NCI-H1436 treated with DMSO at 0.1 percent for 48 hours (cell line): ENCODE measurements at places on chromosomes 5 and 9.

DNA sequence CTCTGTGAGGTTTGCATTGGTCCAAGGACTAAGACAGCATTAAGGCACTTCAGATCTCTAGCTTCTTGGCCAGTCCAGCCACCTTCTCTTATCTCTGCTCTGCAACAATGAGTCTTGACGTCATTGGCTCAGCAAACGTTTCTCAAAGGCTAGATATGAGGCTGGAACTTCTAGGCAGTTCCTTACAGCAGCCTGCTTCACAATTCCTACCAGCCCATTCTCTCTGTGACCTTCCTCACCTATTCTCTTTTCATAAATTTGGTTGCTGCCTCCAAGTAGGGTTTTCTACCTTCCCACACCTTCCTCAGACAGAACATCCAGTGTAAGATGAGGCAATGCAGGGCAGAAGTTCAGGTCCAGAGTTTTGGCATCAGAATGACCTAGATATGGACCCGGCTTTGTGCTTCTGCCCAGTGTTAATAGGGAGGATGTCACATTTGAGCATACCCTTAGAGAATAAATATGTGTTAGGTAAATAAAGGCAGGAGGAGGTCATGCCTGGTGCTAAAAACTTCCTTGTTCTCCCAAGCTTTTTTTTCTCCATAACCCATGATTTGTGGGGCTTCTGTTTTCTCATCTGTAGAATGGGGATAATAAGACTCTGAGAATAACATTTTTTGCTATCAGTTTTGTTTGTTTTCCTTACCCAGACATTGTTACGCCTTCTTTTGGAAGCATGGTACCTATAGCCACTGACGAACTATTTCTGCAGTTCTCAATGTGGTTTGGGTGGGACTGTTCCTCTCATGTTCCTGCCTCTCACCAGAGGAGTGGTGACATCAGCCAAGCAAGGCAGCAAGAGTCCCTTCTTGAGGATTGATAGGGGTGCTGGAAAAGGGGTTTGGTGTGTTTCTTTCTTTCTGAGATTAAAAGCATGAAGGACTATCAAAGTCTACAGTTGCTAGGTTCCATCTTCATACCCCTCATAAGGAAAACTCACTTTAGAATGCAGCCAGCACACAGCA lies 220.6 kb upstream of the TRIM32 start:
- no peak for DNase-seq

DNA sequence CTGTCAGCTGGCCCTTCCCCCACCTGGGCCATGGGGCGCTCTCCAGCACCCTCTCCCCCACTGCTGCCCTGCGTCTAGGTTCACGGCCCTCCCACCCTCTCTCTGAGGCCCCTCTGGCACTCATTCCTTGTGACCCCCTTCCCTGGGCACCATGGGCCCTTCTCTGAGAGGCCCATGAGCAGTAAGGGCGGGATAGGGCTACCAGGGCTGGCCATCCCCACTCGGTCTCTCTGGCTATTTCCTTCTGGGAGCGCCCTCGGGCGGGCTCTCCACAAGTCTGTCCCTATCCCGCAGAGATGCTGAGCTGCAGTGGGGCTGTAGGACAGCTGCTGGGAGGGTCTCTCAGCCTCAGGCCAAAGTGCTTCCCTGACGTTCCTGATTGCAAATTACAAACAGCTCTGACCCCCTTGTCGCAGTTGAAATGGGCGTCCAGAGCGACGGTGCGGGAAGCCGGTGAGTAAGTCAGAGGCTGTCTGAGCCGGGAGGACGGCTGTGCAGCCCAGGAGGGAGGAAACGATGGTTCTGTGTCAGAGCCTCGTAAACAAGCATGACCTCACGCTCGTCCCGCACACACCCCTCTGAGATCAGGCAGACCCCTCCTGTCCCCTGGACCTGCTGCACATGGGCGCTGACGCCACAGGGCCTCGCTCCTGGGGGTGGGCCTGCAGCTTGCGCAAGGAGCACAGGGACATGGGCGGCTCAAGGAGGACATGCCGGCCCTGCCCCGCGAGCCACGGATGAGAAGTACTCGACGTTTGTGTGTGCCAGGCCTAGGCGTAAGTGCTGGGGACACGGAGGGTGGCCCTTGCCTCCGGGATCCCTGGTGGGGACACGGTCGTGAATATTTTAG lies 36.3 kb upstream of the GFPT2 start:
- no peak for DNase-seq

GRCh38 chr9:123355761-123356431 lies at the start of gene CRB2:
TSS of gene CRB2 (plus strand) at chr9:123356197. CDS start at chr9:123356261, 64 bp downstream.
- DNase-seq, result no peak

GRCh38 chr9:70100362-70100761 lies 56.7 kb downstream of the MAMDC2 start:
- no peak for DNase-seq

DNA sequence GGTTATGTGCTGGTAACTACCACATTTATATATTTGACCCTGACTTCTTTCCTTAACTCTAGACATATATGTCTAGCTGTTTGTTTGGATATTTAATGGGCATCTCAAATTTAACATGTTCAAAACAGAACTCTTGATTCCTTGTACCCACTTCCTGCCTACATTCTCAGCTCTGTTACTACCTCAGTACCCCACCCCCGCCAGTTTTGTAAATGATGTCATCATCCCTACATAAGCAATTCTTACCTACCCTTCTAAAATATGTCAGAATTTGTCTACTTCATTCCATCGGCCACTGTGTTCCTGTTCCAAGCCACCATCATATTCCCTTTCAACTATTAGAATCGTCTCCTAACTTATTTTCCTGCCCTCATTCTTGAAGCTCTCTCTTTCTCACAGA lies 4.8 kb downstream of the RAD50 start:
- no peak for DNase-seq

DNA sequence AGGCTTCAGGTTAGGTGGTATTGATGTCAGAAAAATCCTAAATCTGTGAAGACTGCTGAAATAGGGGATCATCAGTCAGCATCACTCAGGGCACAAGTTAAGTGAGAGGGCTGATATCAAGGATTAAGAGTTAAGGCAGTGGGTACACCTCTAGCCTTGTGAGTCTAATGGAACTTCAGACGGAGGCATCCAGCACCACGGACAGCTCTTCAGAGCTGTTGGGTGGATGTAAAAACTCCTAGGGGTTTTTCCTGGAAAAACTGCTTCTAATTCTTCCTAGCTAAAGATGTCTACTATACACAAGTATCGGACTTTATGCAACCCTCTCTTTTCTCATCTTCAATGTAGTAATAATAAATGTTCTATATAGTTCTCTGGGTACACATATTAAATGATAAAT lies 165.9 kb downstream of the SH3GL2 start:
- DNase-seq, result no peak

DNA sequence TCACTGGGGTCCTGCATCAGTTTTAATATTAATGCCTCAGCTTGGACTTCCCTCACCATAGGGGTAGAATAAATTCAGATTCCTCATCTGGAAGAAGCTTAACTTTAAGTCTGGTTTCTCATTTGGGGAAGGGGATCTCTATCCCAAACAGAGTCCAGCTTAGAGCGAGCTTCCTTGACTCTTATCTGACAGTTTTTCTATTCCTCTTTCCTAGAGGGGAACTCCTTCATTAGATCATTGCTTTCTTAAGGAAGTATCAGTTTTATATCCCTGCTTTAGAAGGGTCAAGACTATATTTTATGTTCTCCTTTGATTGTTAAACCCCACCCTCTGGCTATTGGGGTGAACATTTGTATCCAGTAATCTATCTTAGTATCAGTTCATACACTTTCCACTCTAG lies 24.2 kb upstream of the CDC42SE2 start:
- DNase-seq, result no peak

GRCh38 chr5:73531356-73531755 lies 33.1 kb downstream of the BTF3 start:
- no peak for DNase-seq

DNA sequence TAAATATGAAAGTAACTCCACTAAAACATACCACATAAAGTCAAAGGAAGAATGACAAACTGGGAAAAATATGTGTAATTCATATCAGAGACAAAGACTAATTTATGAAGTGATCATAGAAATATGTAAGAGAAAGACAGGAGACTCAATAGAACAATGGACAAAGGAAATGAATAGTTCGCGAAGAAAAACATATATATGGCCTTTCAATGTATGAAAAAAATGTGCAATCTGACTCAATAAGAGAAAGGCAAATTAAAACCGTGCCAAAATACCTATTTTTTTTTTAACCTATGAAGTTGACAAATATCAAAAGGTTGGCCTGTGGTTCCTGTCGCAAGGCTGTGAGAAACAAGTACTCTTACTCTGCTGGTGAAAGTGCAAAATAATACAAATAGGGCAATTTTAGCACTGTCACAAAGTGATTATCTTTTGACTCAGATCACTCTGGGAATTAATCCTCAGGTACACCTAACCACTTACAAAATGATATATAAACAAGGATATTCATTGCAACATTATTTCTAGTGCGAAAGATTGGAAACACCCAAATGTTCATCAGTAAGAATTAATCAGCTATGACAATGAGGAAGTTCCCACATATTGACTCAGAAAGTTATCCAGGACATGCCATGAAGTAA lies 3.7 kb downstream of the C9 start:
- no peak for DNase-seq

DNA sequence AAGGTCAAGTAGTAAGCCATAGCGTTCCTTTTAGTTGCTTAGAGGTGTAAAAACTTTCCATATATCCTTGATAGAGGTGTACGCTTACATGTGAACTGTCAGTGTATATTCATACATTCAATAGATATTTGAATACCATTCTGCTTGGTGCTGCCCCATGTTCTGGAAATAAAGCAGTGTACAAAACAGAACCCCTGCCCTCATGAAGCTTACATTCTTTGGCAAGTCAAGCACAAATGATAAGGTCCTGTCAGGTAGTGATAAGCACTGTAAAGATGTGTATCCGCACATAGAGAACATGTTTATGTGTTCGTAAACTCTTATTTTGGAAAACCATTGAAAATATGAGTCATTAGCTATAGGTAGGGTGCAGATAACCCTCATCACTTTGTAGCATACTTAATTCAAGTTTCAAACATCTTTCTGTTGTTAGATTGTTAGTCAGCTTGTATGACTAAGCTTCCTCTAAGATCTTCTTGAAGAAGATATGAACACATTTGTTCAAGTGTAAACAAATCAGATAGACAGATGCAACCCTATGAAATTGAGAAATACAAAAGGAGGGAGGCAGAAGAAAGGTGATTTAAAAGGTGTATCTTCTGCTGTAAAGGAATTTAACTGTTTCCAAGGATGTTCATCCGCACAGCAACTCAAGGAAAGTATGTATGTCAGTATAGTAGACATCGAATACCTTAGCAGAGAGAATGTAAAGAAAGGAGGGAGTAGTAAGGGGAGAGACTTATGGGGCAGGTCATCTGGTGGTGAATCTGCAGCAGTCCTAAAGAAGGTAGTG lies 1.6 kb downstream of the GTF3C4 start:
- DNase-seq, result no peak

GRCh38 chr9:123795336-123795735 lies 134.6 kb downstream of the DENND1A start:
- DNase-seq, result no peak

GRCh38 chr9:138100711-138101350 lies 223.2 kb downstream of the CACNA1B start:
- DNase-seq, result no peak

GRCh38 chr9:38186404-38187115 lies 117.5 kb upstream of the SHB start:
- DNase-seq, result no peak

GRCh38 chr5:39947657-39948056 lies 522.9 kb upstream of the DAB2 start:
- DNase-seq, result no peak

GRCh38 chr5:112036206-112036605 lies 279.2 kb upstream of the NREP start:
- DNase-seq, result no peak

DNA sequence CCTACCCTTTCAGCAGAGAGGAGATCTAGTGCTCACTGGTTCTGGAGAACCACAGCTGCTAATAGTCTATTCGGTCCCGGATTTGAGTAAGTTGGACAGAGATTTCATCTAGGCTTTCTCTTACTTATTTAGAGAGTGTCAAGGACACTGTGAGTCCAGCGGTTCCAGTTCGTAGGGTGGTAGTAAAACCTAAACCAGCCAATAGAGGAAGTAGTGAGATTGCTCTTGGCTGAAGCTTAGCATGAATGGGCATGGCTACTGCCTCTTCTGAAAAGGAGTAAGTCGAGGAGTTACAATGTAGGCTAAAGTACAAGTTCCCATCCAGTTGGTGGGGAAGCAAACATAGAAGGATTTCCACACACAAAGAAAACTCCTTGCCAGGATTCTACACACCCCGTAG lies 109.6 kb upstream of the MOCS2 start:
- DNase-seq, result no peak

DNA sequence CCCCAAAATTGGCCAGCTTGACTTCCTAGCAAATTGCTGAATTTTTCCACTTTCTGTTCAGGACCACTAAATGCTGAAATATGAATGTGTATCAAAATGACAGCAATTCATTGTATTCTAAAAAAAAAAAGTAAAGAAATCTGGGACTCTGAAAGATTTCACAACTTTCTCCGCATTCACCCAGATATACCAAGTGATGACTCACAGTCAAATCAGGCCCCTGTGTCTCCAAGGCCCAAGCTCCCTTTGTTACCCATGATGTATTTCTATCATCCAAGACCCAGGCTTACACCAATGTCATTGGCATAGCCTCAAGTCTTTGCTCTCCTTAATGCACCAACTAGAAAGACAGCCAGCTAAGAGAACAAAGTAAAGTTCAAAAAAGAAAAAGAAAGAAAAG lies 493.9 kb downstream of the NTRK2 start:
- DNase-seq, result no peak

DNA sequence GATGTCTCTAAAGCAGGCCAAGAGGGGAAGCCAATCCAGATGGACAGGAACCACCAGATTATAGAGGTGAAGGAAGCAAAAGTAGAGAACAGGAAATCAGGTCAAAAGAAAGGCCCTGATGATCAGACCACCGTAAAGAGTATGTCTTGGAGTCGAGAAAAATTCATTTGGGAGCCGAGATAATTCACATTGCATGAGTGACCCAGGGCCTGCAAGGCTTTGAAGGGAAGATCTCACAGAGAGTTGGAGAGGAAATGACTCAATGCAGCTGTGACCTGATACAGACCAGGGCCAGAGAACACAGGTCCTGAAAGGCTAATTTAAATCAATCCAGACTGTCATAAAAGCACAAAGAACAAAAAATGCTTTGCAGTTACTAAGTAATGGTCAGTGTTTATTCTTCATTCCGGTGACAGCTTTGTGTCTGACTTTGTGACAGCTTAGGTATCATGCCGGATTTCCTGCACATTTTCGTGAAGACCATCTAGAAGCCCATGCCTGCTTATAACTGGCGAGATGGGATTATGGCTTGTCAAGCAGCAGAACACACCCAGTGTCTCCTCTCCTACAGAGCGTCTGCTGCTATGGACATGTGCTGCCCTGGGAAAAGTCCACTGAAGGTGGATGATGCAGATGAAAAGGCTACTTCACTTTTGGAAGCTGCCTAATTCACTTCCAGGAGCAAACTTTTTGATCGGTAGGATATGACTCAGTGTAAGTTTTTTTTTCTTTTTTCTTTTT lies 5.8 kb upstream of the ACTBL2 start:
- DNase-seq, result no peak
